Activated CD4-positive, CD25-positive, alpha-beta regulatory T cell (primary cell): ENCODE measurements at places on chromosomes 4 and X.
A peak's percentile ranks its signal among the peaks of the same experiment; 100 is the strongest.

DNA sequence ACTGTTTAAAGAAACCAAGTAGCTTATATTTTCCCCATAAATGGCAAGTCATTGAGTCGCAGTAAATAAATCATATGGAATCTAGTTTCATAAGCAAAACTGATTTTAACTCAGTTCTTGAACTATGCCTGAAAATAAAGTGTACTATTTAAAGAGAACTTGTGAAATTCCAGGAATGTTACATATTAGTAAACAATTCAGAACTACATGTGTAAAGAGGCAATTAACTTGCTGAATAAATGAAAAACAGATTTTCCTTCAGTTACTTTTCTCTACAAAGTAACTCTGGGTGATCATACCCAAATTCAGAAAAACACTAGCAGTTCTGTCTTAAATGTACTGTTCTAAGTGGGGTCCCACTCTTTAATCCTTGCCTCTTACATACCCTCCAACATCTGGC lies 236.1 kb upstream of the EDNRA start:
- DNase-seq, result no peak

GRCh38 chr4:660401-660800 lies 13.7 kb downstream of the ATP5ME start:
- no peak for DNase-seq

- DNase-seq, result no peak
These were observed 10.6 kb downstream of the C4orf54 start for GRCh38 chr4:99647071-99647470.

DNA sequence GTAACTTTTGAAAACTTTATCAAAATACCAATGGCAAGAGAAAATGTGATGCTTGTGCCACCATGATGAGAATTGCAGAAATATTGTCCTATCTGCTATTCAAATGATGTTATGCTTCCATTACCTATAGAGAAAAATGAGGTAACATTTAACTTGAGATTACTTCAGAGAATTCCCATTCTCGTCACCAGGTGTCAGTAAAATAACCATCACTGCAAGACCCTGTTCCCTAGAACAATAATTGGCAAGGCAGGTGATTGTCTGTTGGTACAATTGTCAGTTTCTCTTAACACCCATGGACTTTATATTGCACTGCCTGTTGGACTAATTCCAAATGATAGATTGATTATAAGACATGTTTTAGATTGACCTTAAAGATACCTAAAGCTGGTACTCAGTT lies 179.9 kb downstream of the GABRG1 start:
- no peak for DNase-seq

DNA sequence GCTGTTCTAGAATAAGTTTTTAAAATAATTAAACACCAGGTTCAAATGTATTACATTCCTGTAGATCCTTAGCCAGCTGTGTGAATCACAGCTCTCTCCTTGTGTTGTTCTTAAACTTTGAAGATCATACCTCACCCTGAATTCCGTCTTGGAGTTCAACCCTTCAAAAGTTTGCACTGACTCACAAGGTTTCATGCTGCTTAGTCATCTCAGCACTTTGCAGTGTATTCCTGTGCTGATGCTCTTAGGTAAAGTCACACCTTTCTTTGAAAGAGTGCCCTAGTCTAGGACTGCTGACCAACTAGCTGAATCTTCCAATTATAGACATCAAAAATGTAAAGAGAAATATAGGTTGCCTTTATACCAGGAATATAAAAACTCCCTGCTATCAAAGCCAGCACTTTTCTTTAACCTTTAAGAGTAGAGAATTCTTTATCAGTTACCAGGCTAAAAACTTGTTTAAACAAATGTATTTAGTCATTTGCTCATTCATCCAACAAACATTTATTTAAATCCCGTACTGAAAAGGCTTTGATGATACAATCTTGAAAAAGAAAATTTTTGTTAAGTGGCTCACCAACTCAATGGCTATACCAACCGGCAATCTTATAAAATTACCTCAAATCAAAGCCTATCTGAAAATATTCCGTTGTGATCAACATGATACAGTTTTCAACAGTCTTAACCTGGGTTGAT lies 169.7 kb downstream of the RAP1GDS1 start:
- no peak for DNase-seq

- DNase-seq, result no peak
These were observed 44.2 kb upstream of the SPRY1 start for GRCh38 chr4:123352240-123352945.

DNA sequence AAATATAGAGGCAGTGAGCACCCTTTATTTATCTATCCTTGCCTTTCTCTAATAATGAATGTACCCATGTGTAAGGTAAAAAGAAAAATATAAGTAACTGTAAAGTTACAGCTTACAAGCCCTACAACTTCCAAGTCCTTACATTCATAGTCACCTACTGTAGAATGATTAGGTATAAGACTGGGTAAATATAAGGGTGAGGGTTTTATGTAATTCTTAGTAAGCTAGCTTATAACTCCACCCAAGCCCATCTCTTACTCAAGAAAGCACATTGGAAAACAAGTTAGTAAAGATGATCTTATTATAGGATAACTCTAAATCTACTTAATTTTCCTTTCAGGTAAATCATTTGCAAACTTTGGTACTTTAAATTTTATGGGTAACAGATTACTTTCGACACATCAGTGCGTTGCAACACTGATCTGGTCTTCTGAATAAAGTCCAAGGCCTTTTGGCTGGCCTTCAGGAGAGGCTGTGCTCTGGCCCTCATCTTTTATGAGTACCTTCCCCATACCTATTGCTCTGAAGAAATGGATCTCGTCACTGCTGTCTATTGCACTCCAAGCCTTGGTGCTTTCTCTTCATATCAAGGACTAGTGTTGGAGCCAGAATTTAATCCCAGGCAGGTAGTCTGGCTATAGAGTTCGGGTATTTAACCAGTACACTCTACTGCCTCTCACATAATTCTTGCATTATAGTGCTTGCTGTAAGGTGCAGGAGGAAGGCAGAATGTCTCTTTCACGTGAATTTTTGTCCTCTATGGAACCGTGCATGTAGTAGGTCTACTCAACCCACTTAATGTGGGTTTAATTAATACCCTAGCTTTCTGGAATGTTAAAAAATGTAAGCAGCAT lies 443.6 kb upstream of the AR start:
- DNase-seq, result no peak

GRCh38 chr4:120749445-120750151 lies 172.9 kb downstream of the PRDM5 start:
- DNase-seq, result no peak

GRCh38 chr4:10003666-10004065 lies 17.6 kb downstream of the SLC2A9 start:
- no peak for DNase-seq

DNA sequence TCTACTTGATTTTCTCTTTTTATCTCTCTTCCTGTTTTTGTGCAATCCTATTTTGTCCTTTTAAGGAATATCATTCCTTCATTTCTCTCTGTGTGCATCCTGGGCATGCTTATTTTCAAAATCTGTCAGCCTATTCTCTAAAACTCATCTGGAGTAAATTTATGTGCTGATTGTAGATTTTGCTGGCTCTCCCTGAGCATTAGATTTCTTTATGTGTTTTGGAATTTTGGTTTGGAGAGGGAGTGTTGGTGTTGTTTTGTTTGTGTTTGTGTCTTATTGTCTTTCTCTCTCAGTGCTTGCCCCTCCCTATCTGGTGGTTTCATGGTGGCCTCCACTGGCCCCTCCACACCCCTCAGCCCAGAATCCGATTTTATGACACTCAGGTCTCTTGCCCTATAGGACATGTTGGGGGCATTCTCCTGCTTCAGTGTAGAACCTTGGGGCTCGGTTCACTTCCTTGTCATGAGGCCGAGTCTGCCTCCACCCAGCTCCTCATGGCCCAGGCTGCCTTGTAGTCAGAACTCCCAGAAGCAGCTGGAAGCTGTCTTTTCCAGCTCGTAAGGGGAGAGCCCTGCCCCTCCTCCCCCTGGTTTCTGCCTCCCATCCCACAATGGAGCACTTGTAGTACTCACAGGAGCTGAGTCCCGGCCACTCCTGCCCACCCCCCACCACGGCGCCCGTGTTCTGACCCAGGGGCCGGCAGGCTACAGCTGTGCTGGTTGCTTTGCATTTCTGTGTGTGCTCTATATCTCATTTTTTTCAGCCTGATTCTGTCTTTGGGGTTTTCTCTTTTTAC lies 24.5 kb upstream of the PJA1 start:
- DNase-seq, result no peak

DNA sequence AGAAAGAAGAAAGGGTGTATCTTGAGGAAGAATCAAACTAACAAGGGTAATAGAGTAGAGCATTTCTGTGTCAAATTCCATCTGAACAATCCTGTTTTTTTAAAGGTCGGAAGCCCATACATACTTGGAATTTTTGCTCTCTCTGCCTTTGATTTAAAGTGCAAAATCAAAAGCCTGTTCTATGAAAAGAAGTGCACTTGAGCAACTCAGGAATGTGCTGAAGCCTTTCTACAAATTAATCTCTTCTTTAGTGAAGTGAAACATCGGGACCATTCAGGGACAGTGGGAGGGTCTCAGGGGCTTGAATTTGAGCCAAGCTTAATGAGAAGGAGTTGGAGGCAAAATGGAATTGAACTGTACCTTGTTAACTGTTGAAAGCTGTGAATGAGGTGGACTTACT lies 1008.5 kb upstream of the LCORL start:
- DNase-seq, result no peak

- DNase-seq, result peak; percentile 8
These were observed 3.3 kb upstream of the NKX3-2 start for GRCh38 chr4:13547485-13548041.

- no peak for DNase-seq
These were observed 5.4 kb upstream of the RS1 start for GRCh38 chrX:18677161-18677869.

GRCh38 chrX:20394451-20394850 lies 127.7 kb upstream of the RPS6KA3 start:
- DNase-seq, result no peak

DNA sequence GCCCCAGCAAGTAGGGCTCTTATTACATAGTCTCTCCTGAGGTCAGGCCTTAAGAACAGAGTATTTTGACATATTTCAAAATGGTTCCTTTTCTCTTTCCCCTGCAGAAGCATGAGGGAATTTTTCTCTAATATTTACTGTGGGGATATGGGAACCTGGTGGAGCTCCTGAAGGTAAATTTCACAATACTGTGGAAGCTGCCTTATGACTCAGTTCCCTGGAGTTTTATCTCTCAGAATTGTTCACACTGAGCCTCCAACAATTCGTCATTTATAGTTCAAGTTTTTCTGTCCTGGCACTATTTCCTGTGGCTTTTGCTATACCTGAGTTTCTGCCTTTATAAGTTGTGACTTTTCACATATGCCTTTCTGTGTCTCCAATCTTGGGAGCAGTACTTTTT lies 607.2 kb upstream of the NDST4 start:
- DNase-seq, result no peak

GRCh38 chr4:138513535-138513934 lies 271.4 kb upstream of the SLC7A11 start:
- no peak for DNase-seq

DNA sequence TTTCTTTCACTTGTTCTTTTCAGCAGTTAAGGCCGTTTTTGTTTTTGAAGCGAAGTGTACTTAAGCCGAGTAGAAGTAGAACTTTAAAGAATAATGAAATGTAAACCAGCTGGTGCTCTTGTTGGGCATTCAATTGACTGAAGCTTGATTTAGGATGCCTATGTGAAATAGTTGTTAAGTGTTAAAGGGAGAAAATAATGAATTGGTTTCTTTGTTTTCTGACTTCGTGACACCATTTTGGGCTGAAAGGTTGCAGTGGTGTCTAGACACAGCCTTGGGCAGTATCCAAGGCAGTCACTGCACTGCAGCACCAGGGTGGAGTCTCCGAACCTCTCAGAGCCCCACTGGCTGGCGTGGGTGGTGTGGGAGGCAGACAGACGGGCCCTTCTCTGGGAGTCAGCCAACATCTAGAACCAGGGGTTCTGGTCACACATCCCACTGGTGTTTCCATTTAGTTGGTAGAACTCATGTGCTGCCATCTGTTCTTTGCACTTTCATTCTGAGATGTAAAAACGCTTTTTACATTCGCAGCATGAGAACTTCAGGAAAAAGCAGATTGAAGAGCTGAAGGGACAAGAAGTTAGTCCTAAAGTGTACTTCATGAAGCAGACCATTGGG lies 3.5 kb downstream of the UCHL1 start:
- DNase-seq, result no peak

- DNase-seq, result no peak
These were observed 350.4 kb downstream of the SPRY1 start for GRCh38 chr4:123747016-123747415.

- no peak for DNase-seq
These were observed 553.8 kb downstream of the CENPC start for GRCh38 chr4:66991521-66991920.

DNA sequence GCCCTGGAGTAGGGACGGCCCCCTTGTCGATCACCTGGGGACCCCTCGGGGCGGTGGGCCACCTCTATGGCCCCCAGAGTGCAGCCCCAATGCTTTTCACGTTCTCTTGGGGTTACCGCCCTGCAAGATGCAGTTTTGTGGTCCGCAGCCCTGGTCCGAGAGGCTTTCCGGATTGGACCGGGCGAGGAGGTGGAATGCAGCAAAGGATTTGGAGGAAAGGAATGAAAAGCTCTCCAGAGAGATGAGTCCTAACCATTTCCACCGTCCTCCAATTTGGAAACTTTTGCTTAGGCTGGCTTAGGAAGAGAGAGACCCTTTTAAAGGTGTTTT lies 601 bp downstream of the SLC25A43 start:
- no peak for DNase-seq

DNA sequence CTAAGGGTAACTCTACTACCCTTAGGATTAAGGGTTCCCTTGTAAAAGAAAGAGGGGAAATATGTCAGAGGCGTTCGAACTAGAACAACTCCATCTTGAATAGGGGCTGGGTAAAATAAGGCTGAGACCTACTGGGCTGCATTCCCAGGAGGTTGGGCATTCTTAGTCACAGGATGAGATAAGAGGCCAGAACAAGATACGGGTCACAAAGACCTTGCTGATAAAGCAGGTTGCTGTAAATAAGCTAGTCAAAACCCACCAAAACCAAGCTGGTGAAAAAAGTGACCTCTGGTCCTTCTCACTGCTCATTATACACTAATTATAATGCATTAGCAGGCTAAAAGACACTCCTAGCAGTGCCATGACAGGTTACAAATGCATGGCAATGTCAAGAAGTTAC lies 922.0 kb downstream of the DMD start:
- no peak for DNase-seq

GRCh38 chr4:187393531-187394344 lies 601.8 kb upstream of the ZFP42 start:
- no peak for DNase-seq

DNA sequence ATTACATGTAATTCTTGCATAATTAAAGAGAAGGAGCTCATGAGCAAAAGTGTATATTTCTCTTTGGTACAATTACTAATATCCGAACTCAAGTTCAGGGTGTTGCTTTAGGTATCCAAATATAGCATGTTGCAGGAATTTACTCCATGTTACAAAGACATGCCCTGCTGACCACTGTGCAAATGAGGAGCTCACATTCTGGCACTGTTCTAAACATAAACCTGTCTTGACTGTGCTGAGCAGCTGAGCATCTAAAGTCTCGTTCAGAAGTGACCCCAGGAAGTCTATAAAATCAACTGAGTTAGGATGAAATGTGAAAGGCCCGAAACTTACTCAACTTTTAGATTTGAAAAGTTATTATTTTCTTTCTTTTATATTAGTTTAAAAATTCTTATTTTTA lies 124.3 kb downstream of the STIM2 start:
- no peak for DNase-seq

GRCh38 chrX:105463473-105463872 lies 243.0 kb upstream of the TEX13A start:
- DNase-seq, result no peak

GRCh38 chr4:182380771-182381181 lies 137.6 kb downstream of the TENM3 start:
- DNase-seq, result no peak
